ENCODE measurements at places on chromosomes 3 and 15.

DNA sequence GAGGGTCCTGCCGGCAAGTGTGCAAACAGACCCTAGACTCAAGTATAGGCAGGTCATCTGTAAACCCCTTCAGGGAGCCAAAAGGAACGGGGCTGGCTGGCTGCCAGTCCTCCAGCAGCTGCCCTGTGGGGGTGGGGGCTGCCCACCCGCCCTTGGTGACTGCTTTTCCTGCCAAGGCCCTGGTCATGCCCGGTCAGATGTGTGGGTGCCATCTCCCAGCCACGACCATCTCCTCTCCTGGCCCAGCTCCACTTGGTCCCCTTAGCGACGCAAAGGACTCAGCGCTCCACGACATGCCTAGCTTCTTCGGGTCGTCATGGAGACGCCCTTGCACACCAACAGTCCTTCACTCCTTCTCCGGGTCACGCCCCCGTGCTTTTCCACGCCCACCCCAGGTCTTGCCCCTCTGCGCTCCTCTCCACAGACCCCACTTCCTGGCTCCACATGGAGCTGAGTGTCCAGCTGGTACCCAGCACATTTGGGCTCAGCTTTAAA is 2.4 kb downstream of the MUC4 start:
- DNase-seq: no peak

DNA sequence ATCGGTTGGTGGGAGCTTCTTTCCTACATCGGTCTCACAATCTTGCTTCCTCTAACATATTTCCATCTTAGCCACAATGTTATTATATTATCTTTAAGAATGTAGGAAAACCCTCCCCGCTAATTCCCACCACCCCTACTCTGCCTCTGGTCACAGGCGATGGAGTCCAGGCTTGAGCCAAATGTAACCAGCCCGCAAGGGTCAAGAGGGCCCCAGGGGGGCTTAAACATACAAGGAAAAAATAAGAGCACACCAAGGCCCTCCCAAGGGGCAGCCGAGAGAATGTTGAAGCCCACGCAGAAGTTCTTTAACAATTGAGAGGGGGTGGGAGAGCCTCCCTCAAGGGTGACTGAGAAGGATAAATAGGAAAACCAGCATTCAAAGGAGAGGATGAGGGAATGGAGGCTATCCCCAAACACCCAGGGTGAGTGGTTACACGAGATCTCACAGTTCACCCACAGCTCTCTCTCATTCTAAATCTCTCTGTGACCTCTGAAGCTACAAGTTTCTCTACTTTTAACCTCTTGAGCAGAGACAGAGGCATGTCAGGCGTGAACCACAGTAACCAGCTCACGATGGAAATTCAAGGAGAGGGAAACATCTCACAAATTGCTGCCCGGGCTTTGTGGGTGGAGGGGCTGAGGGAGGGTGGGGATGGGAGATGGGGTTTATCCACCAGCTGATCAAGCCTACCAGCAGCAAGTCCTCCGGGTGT is 31.4 kb upstream of the UACA start:
- no peak for DNase-seq

- DNase-seq: no peak
These were observed 246.5 kb downstream of the PTPRG start for GRCh38 chr3:61807865-61808276.

DNA sequence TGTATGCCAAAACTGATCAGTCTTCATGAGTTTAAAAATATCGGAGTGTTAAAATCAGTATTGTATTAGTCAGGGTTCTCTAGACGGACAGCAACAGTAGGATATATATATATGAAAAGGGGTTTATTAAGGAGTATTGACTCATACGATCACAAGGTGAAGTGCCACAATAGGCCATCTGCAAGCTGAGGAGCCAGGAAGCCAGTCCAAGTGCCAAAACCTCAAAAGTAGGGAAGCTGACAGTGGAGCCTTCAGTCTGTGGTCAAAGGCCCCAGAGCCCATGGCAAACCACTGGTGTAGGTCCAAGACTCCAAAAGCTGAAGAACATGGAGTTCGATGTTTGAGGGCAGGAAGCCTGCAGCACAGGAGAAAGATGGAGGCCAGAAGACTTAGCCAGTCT is 391.0 kb upstream of the CADM2 start:
- no peak for DNase-seq

Measured in GDM1 (cell line).